Stimulated activated CD4-positive, alpha-beta T cell treated with anti-CD3 and anti-CD28 coated beads, Interleukin-4, amount 100 ng/mL, for 24 hours (primary cell): ENCODE measurements at places on chromosomes 4 and X.

GRCh38 chrX:118977424-118977823, 3.0 kb downstream of the LONRF3 start:
- DNase-seq, result no peak

- peak; percentile 47 for DNase-seq
Measured at GRCh38 chr4:118352843-118353533, at the start of gene PRSS12. Gene PRSS12 (minus strand): TSS chr4:118353003. CDS start chr4:118352720, 283 bp downstream.

GRCh38 chrX:149540131-149540620, 636 bp upstream of the EOLA1 start:
- peak; percentile 87 for DNase-seq

DNA sequence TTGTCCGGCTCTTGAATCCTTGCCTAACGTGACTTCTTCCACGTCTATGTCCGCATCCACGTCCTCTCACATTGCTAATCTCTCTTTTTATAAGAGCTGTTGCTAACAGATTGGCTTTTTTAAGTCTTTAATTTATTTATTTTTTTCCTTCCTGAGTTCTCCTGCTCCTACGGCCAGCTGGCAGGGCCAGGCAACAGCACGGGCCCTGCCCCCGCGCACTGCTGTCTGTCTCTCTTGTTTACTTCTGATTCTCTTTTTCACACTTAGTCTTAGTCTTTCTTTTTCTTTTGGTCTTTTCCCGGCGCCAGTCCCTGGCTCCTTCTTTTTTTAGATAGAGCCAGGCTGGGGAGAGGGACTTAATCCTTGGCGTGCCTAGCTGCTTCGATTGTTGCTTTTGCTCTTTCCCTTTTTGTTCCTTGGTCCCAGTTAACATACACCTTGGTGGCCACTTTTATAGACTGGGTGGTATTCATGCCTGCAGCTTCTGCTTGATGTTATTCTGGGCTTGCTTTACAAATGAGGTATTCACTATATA, 53.2 kb upstream of the RBMX start:
- no peak for DNase-seq

DNA sequence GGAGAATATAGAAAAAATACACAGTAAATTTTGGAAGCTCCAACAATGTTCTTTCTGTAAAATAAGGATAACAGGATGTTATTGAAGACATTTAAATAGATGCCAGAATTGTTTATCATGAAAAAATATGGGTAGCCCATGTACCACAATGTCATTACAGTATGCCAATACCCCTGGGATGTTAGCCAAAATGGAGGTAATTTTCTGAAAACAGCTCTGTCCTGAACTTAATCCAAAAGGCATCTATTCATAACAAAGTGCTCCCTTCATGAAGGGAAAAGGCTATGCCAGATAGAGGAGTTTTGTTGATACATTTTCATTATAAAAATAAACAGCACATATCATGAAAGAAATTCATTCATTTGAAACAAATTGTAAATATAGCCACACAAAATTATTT, 1902.6 kb upstream of the AGA start:
- no peak for DNase-seq

GRCh38 chr4:85607624-85608023, 132.7 kb downstream of the ARHGAP24 start:
- DNase-seq, result no peak

DNA sequence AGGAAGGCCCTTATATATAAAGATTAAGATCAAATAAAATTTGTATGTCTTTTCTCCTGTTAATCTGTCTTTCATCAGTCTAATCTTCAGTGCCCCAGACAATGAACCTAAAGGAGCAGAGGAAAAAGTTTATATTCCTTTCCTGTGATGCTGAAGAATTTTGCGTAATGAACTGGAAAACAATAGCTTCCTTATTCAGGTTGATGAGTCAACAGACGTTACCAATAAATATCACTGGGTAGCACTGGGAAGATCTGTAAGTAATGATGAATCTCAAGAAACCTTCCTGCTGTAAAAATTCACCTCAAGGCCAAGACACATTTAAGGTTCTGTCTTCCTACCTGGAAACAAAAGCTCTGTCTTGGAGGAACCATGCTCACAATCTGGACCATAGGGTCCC, 25.5 kb downstream of the CDKN2AIP start:
- DNase-seq, result no peak

DNA sequence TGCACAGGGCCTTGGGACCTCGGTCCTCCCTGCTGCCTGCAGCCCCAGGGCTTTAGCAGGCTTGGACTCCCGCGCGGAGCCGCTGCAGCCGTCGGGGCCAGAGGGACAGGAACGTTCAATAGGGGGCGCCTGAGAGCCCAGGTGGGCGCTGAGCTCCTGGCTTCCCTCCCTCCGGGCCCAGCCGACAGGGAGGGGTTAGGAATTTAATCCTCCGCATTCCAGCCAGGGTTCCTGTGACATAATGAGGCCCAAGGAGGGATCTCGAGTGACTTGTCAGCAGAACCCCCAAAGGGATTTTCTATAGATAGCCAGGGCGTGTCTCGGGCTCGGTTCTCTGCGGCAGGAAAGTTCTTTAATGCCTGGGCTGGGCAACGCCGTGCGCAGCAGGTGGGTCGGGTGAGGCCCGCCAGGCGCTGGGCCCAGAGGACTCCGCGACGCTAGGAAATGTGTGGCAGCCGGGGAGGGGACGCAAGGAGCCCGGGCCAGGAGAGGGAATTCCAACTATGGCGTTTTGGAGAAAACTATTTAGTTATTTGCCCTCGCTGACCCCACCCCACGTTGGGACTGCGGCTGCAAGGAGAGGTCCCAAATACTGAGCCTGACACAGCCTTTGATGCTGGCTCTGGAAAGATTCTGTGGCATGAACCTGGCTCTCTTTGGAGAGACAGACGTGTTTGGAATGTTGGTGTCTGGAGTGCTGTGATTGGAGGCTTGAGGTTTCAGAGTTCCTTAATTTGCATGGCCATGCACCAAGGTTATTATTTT, 285.2 kb upstream of the GATB start:
- DNase-seq, result peak; percentile 14

DNA sequence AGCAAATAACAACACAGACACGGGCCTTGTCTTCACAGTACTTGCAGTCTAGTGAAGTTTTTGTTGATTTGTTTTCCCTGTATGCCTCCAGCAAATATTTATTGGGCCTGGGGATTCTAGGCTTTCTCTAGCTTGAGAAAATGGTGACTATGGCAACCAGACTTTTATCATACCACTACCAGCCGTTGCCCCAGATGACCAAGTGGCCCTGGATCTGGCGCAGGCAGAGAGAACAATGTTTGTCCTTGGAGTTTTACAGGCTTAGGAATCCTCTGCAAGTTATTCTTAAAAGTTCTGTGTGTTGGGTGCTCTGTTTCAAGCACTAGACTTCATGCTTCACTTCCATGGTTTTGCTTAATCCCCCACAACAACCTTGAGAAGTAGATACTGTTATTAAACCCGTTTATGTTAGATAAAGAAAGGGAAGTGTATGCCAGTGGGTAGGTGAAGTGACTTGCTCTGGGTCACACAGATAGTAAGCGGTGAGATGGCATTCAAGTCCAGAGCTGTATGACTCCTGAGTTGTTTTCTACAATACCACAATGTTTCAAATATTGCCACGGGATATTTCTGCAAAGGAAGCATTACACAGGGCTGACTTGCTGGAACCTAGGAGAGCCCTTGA, 94.6 kb downstream of the AKAP4 start:
- no peak for DNase-seq

- no peak for DNase-seq
Measured at GRCh38 chr4:21709031-21709430, 239.5 kb downstream of the KCNIP4 start.

- DNase-seq, result no peak
Measured at GRCh38 chr4:85486425-85487086, 11.6 kb downstream of the ARHGAP24 start.

GRCh38 chr4:152385551-152385950, 150.3 kb downstream of the FBXW7 start:
- DNase-seq, result no peak

DNA sequence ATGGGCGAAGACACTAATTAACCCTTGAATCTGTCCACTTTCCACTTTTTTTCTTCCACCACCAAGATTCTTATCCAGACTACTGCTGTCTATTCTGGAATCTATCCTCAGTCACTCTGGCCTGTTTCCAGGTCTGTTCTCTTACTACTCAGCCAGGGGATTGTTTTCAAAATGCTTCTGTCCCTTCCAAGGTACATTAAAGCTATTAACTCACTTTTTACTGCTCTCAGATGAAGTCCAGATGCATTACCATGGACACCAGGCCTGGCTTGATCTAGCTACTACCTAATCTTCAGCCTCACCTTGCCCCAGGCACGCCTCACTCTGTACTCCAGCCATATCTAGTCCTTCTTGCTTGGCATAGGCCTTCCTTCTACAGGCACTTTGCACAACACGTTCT, 66.4 kb downstream of the GALNT7 start:
- no peak for DNase-seq

- no peak for DNase-seq
Measured at GRCh38 chr4:99459546-99460042, 24.5 kb upstream of the ADH7 start.

GRCh38 chrX:118596390-118596789, 100.8 kb downstream of the DOCK11 start:
- DNase-seq, result no peak

- DNase-seq, result no peak
Measured at GRCh38 chrX:37679888-37680287, 5.7 kb upstream of the XK start.

- DNase-seq, result no peak
Measured at GRCh38 chr4:108531461-108531860, 88.9 kb upstream of the RPL34 start.

DNA sequence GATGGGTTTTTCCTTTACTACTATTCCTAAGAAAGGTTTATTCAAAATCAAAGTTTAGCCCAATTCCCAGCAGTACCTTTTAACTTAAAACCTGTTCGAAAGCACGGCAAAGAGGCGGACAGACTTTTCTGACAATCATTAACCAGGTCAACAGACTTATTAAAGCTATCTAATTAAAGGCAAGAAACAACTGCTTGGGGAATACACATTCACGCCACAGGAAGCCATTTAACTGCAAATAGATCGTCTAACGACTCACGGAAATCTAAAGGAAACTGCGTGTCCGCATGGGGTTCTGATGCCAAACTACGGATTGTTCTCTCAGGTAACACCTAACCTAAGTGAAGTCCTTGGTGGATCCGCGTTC, 663 bp upstream of the USP53 start:
- DNase-seq, result no peak

GRCh38 chrX:120452131-120452530, 17.0 kb downstream of the LAMP2 start:
- DNase-seq, result no peak

DNA sequence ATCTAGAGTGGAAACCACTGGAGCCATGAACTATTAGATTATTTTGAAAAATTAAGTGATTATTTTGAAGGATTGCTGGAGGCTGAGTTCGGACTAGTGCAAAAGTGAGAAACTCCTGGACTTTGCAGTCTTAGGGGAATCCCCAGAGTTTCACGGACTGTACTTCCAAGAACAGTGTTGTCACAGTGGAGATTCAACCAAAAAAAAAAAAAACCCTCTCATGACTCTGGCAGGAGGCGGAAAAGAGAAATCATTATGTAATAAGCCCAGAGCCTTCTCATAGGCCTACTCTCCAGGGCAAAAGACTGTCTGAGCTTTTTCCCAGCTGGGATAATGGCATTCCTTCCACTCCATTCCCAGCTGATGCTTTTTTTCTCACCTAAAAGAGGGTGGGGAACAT, 16.8 kb upstream of the C4orf51 start:
- DNase-seq, result no peak

DNA sequence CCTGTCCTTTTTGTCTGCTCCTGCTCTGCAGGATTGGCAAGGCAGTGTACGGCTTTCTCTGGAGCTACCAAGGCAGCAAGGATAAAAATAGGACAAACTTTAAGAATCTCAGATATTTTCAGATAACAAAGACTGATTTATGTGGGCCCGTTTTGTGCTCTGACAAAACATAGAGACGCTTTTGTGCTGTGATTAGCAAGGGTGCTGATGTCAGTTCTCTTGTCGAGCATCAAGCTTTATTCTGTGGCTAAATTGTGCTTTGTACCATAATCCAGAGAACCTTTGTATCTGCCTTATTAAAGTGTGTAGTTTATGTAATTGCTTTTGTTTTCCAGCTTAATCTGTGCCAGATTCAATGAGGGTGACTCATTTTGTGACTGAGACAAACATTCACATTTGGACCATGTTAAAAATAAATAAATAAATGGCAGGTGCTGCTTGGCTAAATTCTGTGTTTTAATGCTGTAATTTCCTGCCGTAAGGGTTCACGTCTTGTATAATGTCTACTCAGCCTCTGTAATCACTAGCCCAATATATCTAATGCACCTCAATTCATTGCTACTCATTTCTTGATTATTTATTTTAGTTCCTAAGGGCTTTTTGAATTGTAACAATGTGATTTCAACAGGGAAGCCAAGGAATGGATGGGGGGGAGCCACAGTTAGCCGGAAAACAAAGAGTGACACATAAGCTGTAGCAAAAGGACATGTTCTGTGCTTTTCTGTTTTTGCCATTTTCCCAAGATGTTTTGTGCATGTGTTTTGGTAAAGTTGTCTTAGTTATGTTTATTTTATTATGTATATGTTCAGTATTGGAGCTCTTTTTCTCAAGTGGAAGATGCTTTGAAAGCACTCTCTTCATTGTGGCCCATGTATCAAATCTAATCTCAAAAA, 75.1 kb downstream of the GAB1 start:
- DNase-seq, result no peak

GRCh38 chr4:102574317-102574716, 73.2 kb downstream of the NFKB1 start:
- no peak for DNase-seq

DNA sequence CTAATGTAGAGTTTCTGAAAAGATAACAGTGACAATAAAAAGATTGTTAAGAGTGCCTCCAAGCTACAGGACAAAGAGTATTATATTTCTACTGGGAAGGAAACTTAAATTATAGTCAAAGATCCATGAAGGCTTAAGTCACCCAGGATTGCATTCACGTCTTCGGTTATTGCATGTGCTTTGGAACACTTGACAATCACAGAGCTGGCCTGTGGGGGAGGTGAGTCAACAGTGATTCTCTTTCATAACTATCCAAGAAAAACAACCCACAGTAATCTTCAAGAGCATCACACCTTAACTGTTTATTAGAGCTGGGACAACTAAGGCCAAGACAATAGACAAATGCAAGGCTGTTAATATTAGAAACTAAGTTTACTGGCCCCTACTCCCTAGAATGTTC, 40.3 kb downstream of the PDGFC start:
- DNase-seq, result no peak

- no peak for DNase-seq
Measured at GRCh38 chr4:171162478-171162877, 650.7 kb upstream of the GALNTL6 start.
